ENCODE measurements at places on chromosomes 11 and 22.

GRCh38 chr11:80846979-80847378 lies 1406.1 kb upstream of the TENM4 start:
- DNase-seq = no peak

DNA sequence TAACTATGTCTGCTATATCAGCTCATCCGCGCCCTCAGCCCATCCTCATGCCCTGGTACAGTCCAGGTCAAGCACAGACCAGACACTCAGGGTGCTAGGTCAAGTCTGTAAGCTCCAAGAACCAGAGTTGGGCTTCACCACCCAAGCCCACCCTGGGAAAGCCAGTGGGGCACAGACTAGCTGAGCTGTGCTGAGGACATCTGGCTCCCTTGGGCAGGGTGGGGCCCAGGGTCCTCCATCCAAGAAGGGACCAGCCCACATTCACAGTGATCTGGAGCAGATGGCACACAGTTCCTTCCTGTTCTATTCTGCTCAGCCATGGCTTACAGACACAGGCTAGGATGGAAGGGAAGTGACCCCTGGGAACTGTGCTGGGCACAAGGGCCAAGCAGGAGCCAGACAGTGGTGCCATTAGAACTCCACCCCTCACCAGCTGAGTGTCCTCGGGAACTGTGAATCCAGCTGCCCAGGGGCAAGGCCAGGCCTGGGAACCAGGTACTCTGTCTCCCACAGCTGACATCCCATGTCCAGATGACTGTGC lies 9.1 kb downstream of the P2RY6 start:
- no peak for DNase-seq

DNA sequence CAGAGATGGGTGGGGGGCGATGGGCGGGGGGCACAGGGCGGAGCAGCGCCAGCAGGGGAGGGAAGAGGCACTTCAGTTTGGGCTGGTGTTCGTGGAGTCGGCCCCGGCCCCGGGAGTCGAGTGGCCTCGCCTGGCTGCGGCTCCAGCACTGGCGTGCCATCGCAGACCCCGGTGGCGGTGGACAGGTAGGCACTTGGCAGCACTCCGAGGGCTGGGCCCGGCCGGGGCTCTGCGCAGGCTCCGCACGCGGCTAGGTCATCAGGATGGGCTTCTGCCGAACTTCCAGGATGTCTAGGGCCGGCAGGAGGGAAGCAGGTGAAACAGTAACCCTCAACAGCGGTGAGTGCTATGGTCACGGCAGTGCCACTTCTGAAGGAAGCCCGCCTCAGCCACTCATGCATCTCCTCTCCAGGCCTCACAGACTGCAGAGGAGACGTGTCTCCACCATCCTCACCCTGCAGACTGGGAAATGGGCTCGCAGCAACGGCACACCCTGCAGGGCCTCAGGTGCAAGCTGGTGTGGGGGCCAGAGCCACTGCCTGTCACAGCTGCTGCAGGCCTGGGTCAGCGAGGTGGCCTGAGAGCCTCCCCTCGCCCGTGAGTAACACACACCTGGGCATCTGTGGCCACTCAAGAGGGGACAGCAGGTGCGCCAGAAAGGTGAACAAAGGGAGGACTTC lies 33.3 kb downstream of the NUP50 start:
- DNase-seq = no peak

DNA sequence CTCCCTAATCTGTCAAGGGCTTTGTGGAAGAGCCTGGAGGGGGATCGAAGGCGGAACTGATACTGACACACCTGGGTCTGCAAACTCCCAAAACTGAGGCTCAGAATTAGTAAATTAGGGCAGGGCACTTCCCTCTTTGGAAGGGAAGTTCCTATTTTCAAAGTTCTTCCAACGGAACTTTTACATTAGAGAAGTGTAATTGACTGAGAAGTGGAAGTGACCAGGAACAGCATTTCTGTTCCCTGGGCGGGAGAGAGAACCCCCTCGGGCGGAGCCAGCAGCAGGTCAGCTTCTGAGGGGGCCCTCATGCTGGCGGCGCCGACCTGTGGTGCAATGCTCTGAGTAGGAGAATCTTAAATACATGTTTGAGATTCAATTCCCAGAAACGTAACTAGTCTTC lies 1.1 kb upstream of the CBL start:
- DNase-seq = no peak

DNA sequence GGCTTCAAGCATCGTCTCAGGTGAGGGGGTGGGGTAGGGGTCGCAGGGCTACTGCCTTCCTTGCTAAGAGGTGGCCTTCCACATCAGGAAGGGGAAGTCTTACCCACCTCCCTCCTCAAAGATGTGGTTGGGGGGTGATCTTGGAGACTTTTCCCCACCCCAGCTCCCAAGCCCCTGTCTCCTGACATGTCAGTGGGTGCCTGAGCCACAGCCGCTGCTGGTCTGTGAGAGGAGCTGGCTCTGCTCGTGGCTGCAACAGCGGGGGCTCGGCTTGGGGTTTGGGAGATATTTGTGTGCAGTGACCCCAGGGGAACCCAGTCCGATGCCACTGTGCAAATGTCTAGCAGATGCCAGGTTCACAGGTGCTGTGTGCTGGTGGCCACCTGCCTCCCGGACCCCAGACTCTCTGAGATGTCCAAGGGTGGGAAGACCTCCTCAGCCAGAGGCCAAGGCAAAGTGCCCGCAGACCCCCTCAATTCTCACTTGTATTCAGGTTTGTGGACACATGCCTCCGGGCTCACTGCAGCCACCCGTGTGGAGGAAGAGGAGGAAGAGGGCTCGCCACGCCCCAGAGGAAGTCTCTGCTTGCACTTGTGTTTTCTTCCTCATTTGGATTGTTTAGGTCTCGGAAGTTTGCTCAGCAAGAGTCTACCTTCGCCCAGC lies 1.9 kb downstream of the KCNQ1 start:
- DNase-seq = peak; percentile 10

All from CD4-positive, alpha-beta T cell treated with Interleukin-15 for 4 hours (primary cell).